ENCODE measurements at places on chromosomes 12 and 14.

DNA sequence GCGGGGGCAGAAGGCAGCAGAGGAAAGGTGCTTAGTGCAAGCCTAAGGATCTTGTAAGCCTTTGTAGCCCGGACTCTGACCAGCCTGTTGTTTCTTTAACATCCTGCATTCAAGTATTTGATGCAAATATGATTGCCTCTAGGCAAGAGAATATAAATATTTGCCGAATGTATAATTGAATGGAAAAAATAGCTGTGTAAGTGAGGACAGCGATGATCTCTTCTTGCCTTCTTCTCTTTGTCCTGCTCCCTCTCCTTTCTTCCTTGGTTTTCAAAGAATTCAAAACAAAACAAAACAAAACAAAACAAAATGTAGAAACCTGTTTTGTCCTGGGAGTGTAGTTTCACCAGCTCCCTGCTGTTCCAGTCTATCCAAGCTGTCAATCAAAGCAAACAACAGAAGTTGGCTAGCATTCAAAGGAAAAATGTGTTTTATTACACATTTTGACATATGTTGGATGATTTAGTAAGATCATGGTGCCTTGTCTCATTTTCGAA, 74.9 kb upstream of the CPM start:
- DNase-seq = no peak

DNA sequence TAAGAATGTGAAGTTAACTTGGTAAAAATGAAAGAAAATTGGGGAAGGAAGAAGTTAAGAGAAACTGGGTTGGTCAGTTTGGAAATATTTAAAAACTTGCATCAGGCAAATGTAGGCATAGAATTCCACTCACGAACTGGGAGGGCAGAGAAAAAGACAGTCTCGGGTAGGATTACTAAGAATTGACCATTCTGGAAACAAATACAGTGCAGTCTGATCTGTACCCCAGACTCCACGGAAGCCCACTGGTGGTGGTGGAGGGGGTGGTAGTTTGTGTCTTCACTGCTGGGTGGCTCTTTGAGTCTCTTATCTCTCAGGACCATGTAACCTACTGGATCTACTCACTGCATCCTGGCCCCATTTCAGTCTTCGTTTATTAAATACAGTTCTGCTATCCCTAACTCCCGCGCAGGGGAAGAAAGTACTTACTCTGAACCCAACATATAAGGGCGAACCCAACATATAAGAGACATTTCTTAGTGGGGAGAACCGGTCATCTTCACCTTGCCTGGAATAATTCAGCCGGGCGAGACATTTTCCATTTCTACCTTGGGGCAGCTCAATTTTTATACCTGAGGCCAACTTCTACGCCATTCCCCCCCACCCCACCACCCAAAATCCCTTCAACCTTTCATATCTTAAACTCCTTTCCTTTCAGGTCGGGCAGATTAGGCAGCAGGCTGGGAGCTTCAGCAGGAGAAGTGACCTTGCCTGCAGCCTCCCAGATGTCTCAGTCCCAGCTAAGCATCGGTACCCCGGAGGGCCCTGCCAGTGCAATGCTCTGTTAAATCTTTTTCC, 1.7 kb downstream of the SLC2A3 start:
- no peak for DNase-seq

GRCh38 chr12:53804429-53804828, 52.6 kb upstream of the CISTR start:
- DNase-seq = no peak

DNA sequence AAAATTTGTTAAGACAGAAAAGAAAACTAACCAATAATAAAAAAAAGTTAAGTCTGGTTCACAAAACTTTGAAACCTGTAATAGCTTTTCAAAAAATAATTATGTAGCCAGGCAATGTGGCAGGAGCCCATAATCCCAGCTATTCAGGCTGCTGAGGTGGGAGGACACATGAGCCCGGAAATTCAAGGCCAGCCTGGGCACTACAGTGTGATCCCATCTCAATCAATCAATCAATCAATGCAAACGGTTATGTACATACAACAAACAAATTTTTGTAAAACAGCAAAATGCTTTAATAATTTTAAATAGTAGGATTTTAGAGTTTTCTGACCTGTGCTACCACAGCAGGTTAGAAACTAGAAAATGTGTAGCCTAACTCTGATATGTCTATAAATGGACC, 152.4 kb downstream of the MED13L start:
- DNase-seq = no peak

GRCh38 chr14:99524804-99525698, 43.8 kb downstream of the CCNK start:
- peak; percentile 64 for DNase-seq

Measured in fibroblast of skin of right biceps (primary cell).